ENCODE measurements at places on chromosomes 12 and 14. TPM values are rescaled to one million over a fixed set of nuclear protein-coding genes. Genes with fewer than 3 reads are reported as not detected.

DNA sequence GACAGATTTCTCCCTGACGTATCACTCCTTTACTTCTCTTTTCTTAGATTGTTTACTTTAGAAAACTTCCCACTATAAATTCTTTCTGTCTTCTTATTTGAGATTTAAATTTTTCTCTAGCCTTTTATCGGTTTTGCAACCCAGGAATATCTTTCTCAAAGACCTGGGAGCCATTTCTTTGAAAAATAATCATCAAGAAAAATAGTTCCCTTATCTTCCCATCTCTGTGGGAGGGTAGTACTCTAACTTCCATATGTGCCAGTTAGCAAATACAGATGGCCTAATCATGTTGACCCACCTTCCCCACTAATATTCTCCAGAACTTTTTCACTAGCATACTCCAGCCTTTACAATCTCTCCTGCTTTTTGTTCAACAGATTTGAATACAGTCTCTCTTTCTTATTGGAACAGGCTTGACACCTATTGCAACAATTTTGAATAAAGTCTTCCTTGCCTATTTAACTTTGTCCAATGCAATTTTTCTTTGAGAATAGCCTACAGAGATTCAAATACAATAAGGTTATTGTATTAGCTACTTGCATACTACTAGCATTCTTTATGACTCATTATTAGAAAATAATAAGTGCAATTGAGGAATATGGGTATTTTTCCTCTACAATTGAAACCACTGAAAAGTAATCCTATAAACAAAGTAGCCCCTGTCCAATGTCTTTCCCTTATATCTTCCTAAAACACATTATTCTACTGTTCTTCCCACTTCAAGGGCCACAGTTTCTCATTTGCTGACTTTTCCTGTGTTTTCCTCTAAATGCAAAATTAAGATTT lies 27.4 kb upstream of the KLRB1 start:
- DNase-seq = no peak

DNA sequence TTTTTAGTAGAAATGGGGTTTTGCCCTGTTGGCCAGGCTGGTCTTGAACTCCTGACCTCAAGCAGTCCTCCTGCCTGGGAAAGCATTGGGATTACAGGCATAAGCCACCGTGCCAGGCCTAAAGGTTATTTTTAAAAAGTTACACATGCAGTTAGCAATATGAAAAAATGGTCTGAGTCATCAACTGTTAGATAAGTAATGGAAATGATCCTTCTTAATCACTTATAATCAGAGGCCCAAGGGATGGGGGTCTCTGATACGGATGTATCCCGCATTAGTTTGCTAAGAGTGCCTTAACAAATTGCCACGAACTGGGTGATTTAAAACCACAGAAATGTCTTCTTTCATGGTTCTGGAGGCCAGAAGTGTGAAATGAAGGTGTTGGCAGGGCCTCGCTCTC lies 54.1 kb upstream of the FERMT2 start:
- no peak for DNase-seq

GRCh38 chr12:57145460-57146059 lies 1.9 kb downstream of the LRP1-AS start:
- no peak for DNase-seq

PPP1R1A gene
- total RNA-seq = not detected

All from activated CD4-positive, alpha-beta memory T cell treated with anti-CD3 and anti-CD28 coated beads for 36 hours (primary cell).